IMR-90 (cell line): ENCODE measurements at places on chromosomes 1 and 21. TPM values are rescaled to one million over a fixed set of nuclear protein-coding genes. Genes with fewer than 3 reads are reported as not detected.

DNA sequence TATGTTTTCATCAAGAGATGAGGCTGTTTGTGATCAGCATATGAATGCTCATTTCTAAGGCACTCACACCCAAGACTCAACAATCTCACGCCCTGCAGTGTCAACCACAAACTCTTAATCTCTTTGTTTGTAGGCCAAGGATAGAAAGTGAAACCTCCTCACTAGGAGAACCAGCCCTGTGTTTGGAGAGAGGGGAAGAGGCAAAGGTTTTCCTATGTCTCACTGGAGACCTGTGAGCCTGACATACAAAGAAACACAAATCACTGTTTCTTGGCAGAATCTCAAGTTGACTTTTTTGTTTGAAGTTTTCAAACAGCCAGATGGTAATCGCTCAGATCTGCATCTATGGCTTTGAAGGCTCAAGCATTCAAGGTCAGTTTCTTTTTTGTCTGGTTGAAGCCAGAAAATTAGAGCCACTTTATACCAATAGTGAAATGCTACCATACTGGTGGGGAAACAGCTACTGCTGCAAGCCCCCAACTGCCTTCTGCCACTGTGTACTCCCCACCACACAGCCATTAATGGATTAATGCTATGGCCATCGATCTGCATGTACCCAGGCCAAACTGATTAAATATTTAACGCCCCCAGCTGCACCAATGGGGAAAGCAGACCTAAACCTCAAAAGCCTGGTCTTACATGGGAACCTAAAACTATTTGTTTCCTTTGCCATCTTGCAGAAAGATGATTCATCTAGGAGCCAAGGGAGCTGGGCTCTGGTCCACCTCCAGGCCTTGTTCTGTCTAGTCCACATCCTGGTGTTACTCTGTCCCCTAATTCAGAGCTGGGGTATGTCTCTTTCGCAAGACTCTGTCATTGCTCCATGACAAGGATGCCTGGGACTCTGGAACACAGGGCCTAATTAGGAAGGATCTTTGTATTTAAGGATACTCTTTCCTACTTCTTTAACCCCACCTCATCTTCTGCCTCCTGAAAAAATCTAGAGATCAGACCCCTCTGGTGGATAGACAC is 16.3 kb downstream of the PDZK1 start:
- peak; percentile 82 for DNase-seq

CELA2B gene
- not detected in 2 replicates for total RNA-seq

CSF3R gene
- total RNA-seq = not detected in 2 replicates

DNA sequence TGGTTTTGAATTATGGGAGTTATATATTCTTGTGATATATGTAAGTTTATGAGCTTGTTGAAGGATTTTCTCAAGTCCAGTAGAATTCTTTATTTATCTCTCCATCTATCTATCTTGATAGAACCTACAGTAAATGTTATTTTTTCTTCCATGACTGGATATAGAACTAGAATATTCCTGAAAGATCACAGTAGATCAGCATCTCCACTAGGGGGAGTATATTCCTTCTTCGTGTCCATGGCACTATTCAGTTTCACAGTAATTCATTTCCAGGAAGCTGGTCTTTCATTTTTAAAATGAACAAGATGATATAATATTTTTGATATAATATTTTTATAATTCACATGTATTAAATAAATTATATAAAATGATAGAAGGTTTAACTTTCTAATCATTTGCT is 18.8 kb downstream of the TMPRSS15 start:
- DNase-seq = no peak

TMEM200B gene
- 4.2 and 4.8 TPM in 2 replicates for total RNA-seq

- no peak for DNase-seq
Observed at GRCh38 chr1:27632387-27633297, 2.3 kb downstream of the FGR start.
